Osteocyte (in vitro differentiated cells): ENCODE measurements at places on chromosomes 1 and 21. TPM values are rescaled to one million over a fixed set of nuclear protein-coding genes. Genes with fewer than 3 reads are reported as not detected.
A peak's percentile ranks its signal among the peaks of the same experiment; 100 is the strongest.

Gene SPATA6
- total RNA-seq: 5.2 and 9.9 TPM in 2 replicates

Gene C21orf58
- total RNA-seq: 6.9 and 9.1 TPM in 2 replicates

Gene TMEM240
- 12.4 and 16.6 TPM in 2 replicates for total RNA-seq

Gene NCMAP
- total RNA-seq: not detected in 2 replicates

Gene BRINP3
- total RNA-seq: 0.38 and 0.78 TPM in 2 replicates

Gene ADIPOR1
- total RNA-seq: 72.3 and 77.0 TPM in 2 replicates

Gene PROK1
- total RNA-seq: not detected in 2 replicates

Gene FCGR3B
- not detected in 2 replicates for total RNA-seq

GRCh38 chr1:50841791-50842387, 118.2 kb downstream of the FAF1 start:
- H3K27me3 ChIP-seq: no peaks in the 10 kb centered on the region
- H3K27ac ChIP-seq: peak overlapping the region; percentile 58
- peaks cover 2% of the 10 kb centered on the region for H3K4me1 ChIP-seq
- no peak for DNase-seq
- H3K36me3 ChIP-seq: peaks cover 3% of the 10 kb centered on the region
- H3K4me3 ChIP-seq: no peak overlapping the region

GRCh38 chr21:43744725-43745124, 25.8 kb downstream of the PDXK start:
- H3K36me3 ChIP-seq: peaks cover 10% of the 10 kb centered on the region
- no peaks in the 10 kb centered on the region for H3K27me3 ChIP-seq
- H3K27ac ChIP-seq: no peak overlapping the region
- DNase-seq: no peak

GRCh38 chr1:70675737-70676156, 264.7 kb downstream of the CTH start:
- H3K27me3 ChIP-seq: no peaks in the 10 kb centered on the region
- H3K4me1 ChIP-seq: no peaks in the 10 kb centered on the region
- H3K4me3 ChIP-seq: no peak overlapping the region
- DNase-seq: no peak
- H3K27ac ChIP-seq: no peak overlapping the region

GRCh38 chr1:93672069-93672468, 9.6 kb downstream of the BCAR3 start:
- H3K4me3 ChIP-seq: no peak overlapping the region
- H3K4me1 ChIP-seq: peaks cover 38% of the 10 kb centered on the region
- DNase-seq: no peak
- H3K27me3 ChIP-seq: no peaks in the 10 kb centered on the region
- no peak overlapping the region for H3K27ac ChIP-seq

GRCh38 chr21:14383596-14384180, 742 bp upstream of the HSPA13 start:
- no peak for DNase-seq
- H3K4me1 ChIP-seq: peaks cover 33% of the 10 kb centered on the region

DNA sequence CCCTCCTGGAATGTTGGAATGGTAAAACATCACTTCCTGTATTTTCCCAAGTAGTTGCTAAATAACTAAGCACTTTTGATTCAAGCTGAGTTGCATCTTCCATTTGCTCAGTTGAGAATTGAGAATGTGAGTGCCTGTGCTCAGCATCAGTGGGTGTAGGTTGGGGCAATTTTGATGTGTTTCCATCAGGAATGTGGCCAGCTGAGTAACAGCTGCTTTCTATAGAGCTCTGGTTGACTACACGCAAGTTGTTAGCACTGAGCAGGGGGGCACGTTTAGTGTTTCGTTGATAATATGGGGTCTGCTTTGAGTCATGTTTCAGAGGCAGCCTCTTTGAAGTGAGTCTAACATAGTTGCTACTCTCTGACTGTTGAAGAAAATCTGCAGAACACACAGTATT, 41.5 kb downstream of the LRRC53 start:
- peaks cover 20% of the 10 kb centered on the region for H3K27me3 ChIP-seq
- H3K36me3 ChIP-seq: no peaks in the 10 kb centered on the region
- no peak for DNase-seq

- no peak for DNase-seq
- no peaks in the 10 kb centered on the region for H3K27me3 ChIP-seq
- H3K4me3 ChIP-seq: no peak overlapping the region
- H3K4me1 ChIP-seq: peaks cover 15% of the 10 kb centered on the region
- H3K36me3 ChIP-seq: peaks cover 4% of the 10 kb centered on the region
Observed at GRCh38 chr1:89692601-89693521, 59.9 kb downstream of the LRRC8C start.

GRCh38 chr1:219185486-219186117, 11.9 kb downstream of the LYPLAL1 start:
- no peak overlapping the region for H3K4me3 ChIP-seq
- no peak overlapping the region for H3K27ac ChIP-seq
- DNase-seq: no peak
- H3K27me3 ChIP-seq: no peaks in the 10 kb centered on the region

- peaks cover 8% of the 10 kb centered on the region for H3K4me1 ChIP-seq
- H3K27ac ChIP-seq: no peak overlapping the region
- H3K4me3 ChIP-seq: no peak overlapping the region
- no peaks in the 10 kb centered on the region for H3K36me3 ChIP-seq
Observed at GRCh38 chr1:182955596-182956588, 2.9 kb upstream of the SHCBP1L start.

- H3K36me3 ChIP-seq: no peaks in the 10 kb centered on the region
- no peaks in the 10 kb centered on the region for H3K27me3 ChIP-seq
- DNase-seq: no peak
- no peak overlapping the region for H3K27ac ChIP-seq
- no peak overlapping the region for H3K4me3 ChIP-seq
Observed at GRCh38 chr21:31913182-31913608, 40.4 kb downstream of the HUNK start.

GRCh38 chr1:30012455-30013440, 710.6 kb downstream of the MATN1 start:
- no peak overlapping the region for H3K27ac ChIP-seq
- H3K36me3 ChIP-seq: no peaks in the 10 kb centered on the region
- DNase-seq: peak; percentile 60
- no peaks in the 10 kb centered on the region for H3K4me1 ChIP-seq
